Mesendoderm (in vitro differentiated cells): ENCODE measurements at places on chromosomes 7 and 10.
A peak's percentile ranks its signal among the peaks of the same experiment; 100 is the strongest.

GRCh38 chr10:132223156-132223590, 36.4 kb downstream of the DPYSL4 start:
- no peaks in the 10 kb centered on the region for H3K27me3 ChIP-seq
- peak; percentile 93 for DNase-seq
- H3K4me1 ChIP-seq: no peaks in the 10 kb centered on the region
- H3K27ac ChIP-seq: no peak overlapping the region
- H3K36me3 ChIP-seq: no peaks in the 10 kb centered on the region
- no peak overlapping the region for H3K4me3 ChIP-seq

DNA sequence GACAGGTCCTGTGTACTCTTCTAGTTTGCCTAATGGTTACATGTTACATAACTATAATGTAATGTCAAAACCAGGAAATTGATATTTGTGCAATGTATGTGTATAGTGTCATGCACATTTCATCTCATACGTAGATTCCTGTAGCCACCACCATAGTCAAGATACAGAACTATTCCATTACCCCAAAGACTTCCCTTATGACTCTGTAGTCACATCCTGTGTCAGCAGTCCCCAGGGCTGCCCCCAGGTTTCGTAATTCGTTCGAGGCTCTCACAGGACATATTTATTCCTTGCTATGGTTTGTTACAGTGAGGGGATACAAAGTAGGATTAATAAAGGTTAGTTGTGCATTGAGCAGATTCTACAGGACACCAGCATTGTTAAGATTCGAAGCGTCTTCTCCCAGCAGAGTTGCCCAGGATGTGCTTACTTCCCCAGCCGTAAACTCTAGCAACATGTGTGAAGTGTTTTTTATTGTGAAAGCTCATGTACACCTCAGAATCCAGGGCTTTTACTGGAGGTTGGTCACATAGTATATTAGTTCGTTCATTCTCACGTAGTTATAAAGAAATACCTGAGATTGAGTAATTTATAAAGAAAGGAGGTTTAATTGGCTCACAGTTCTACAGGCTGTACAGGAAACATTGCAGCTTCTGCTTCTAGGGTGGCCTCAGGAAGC, 18.6 kb downstream of the RABGEF1 start:
- H3K27ac ChIP-seq: no peak overlapping the region
- H3K4me3 ChIP-seq: no peak overlapping the region
- no peaks in the 10 kb centered on the region for H3K4me1 ChIP-seq
- H3K36me3 ChIP-seq: no peaks in the 10 kb centered on the region

GRCh38 chr10:117541909-117542705, 439 bp upstream of the EMX2 start:
- no peak overlapping the region for H3K27ac ChIP-seq
- peaks cover 68% of the 10 kb centered on the region for H3K27me3 ChIP-seq
- H3K36me3 ChIP-seq: no peaks in the 10 kb centered on the region
- peaks cover 7% of the 10 kb centered on the region for H3K4me1 ChIP-seq
- H3K4me3 ChIP-seq: peak overlapping the region; percentile 39

DNA sequence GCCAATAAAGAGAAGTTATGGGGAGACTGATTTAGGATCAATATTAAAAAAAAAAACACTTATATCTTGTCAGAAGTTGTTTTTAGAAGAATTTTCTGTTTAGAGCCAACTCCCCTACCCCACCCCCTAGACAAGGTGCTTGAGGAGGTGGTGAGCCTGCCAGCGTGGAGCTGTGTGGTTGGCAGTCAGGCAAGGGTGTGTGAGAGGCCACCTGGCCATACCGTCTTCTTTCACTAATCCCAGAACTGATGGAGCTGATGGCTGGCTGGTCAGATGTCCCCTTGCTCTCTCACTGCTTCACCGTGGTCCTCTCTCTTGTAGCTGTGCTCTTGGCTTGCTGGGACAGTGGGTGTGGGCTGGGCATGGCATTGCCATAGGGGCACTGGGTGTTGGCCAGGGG, 34.3 kb downstream of the NACAD start:
- H3K4me1 ChIP-seq: peaks cover 6% of the 10 kb centered on the region
- no peak overlapping the region for H3K4me3 ChIP-seq
- H3K27ac ChIP-seq: no peak overlapping the region
- no peaks in the 10 kb centered on the region for H3K27me3 ChIP-seq
- DNase-seq: no peak

GRCh38 chr7:92282930-92283329, 37.2 kb downstream of the ANKIB1 start:
- H3K36me3 ChIP-seq: no peaks in the 10 kb centered on the region
- H3K4me1 ChIP-seq: peaks cover 7% of the 10 kb centered on the region
- no peak overlapping the region for H3K4me3 ChIP-seq
- H3K27me3 ChIP-seq: no peaks in the 10 kb centered on the region
- no peak overlapping the region for H3K27ac ChIP-seq
- no peak for DNase-seq

- H3K4me1 ChIP-seq: peaks cover 2% of the 10 kb centered on the region
- DNase-seq: peak; percentile 69
- H3K36me3 ChIP-seq: no peaks in the 10 kb centered on the region
- H3K27me3 ChIP-seq: no peaks in the 10 kb centered on the region
- H3K27ac ChIP-seq: no peak overlapping the region
- no peak overlapping the region for H3K4me3 ChIP-seq
Measured at GRCh38 chr10:84825330-84825729, 496.9 kb downstream of the CCSER2 start.

- no peak overlapping the region for H3K27ac ChIP-seq
- H3K27me3 ChIP-seq: no peaks in the 10 kb centered on the region
- no peaks in the 10 kb centered on the region for H3K36me3 ChIP-seq
- no peak for DNase-seq
- H3K4me3 ChIP-seq: no peak overlapping the region
Measured at GRCh38 chr7:39888171-39888853, 61.7 kb upstream of the CDK13 start.

DNA sequence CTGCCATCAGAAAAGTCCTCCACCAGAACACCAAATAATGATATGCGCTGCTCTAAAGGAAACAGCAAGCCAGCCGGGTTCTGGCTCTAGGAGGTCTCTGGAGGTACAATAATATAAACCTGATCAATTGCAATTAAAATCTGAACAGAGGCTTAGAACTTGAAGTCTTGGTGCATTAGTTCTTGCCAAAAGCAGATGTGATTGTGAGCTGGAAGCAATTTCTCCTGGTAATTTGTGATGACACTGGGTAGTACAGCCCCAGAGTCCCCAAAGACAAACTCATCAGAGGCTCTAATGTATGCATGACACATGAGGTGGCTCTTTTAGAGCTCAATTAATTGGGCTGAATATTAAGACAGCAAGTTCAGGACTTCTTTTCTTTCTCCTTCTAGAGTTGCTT, 3.3 kb downstream of the ETV1 start:
- DNase-seq: peak; percentile 18
- no peaks in the 10 kb centered on the region for H3K27me3 ChIP-seq
- no peak overlapping the region for H3K4me3 ChIP-seq
- H3K36me3 ChIP-seq: no peaks in the 10 kb centered on the region
- no peak overlapping the region for H3K27ac ChIP-seq
- H3K4me1 ChIP-seq: peaks cover 2% of the 10 kb centered on the region

- DNase-seq: no peak
- no peak overlapping the region for H3K27ac ChIP-seq
- no peaks in the 10 kb centered on the region for H3K27me3 ChIP-seq
- H3K4me3 ChIP-seq: no peak overlapping the region
- no peaks in the 10 kb centered on the region for H3K4me1 ChIP-seq
Measured at GRCh38 chr7:46033592-46033991, 112.5 kb upstream of the IGFBP3 start.

GRCh38 chr7:94654783-94655125, 1.2 kb downstream of the SGCE start:
- H3K4me1 ChIP-seq: no peaks in the 10 kb centered on the region
- DNase-seq: no peak
- no peak overlapping the region for H3K27ac ChIP-seq
- no peaks in the 10 kb centered on the region for H3K36me3 ChIP-seq
- peak overlapping the region; percentile 85 for H3K4me3 ChIP-seq
- H3K27me3 ChIP-seq: no peaks in the 10 kb centered on the region

- no peaks in the 10 kb centered on the region for H3K36me3 ChIP-seq
- no peak overlapping the region for H3K4me3 ChIP-seq
- H3K27me3 ChIP-seq: no peaks in the 10 kb centered on the region
- DNase-seq: no peak
Measured at GRCh38 chr10:86333826-86334487, 32.6 kb downstream of the GRID1 start.

GRCh38 chr10:86836044-86836443, 79.6 kb downstream of the BMPR1A start:
- H3K27ac ChIP-seq: no peak overlapping the region
- H3K4me1 ChIP-seq: peaks cover 25% of the 10 kb centered on the region
- no peak for DNase-seq
- no peaks in the 10 kb centered on the region for H3K36me3 ChIP-seq
- H3K4me3 ChIP-seq: no peak overlapping the region
- peaks cover 2% of the 10 kb centered on the region for H3K27me3 ChIP-seq

GRCh38 chr10:129945526-129945925, 18.5 kb downstream of the EBF3 start:
- no peaks in the 10 kb centered on the region for H3K27me3 ChIP-seq
- no peaks in the 10 kb centered on the region for H3K36me3 ChIP-seq
- no peak overlapping the region for H3K27ac ChIP-seq
- H3K4me3 ChIP-seq: no peak overlapping the region

- H3K27ac ChIP-seq: no peak overlapping the region
- H3K4me1 ChIP-seq: no peaks in the 10 kb centered on the region
- H3K27me3 ChIP-seq: no peaks in the 10 kb centered on the region
- DNase-seq: no peak
Measured at GRCh38 chr10:59997827-59998525, 91.6 kb upstream of the CCDC6 start.

DNA sequence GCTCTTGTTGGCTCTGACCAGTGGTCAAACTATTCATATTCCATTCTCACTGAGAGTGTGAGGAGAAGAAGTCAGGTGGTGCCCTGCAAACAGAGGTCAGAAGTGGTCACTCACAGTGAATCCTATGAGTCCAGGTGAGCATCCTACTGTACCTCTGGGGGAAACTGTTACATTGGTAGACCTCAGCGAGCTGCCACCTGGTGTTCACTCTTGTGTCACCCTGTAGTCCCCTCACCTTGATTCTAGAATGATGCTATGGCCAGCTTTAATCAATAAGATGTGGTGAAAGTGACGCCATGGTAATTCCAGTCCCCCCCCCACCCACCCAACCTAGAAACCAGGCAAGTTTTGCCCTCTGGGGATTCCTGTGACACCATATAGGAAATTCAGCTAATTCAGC, 1.2 kb upstream of the AMPH start:
- H3K36me3 ChIP-seq: no peaks in the 10 kb centered on the region
- H3K4me3 ChIP-seq: no peak overlapping the region
- H3K27me3 ChIP-seq: peaks cover 4% of the 10 kb centered on the region
- no peak overlapping the region for H3K27ac ChIP-seq

GRCh38 chr10:102408728-102409603, 9.6 kb downstream of the PSD start:
- H3K4me1 ChIP-seq: no peaks in the 10 kb centered on the region
- no peaks in the 10 kb centered on the region for H3K36me3 ChIP-seq
- H3K27me3 ChIP-seq: peaks cover 32% of the 10 kb centered on the region
- peak; percentile 25 for DNase-seq
- no peak overlapping the region for H3K27ac ChIP-seq

GRCh38 chr10:3148041-3148440, 24.5 kb downstream of the PITRM1 start:
- H3K4me1 ChIP-seq: no peaks in the 10 kb centered on the region
- peaks cover 10% of the 10 kb centered on the region for H3K36me3 ChIP-seq
- H3K27me3 ChIP-seq: no peaks in the 10 kb centered on the region
- H3K27ac ChIP-seq: no peak overlapping the region
- no peak for DNase-seq
- H3K4me3 ChIP-seq: no peak overlapping the region

GRCh38 chr10:63920926-63921325, 399.7 kb downstream of the REEP3 start:
- DNase-seq: no peak

- DNase-seq: no peak
- no peak overlapping the region for H3K4me3 ChIP-seq
- H3K27ac ChIP-seq: no peak overlapping the region
- H3K4me1 ChIP-seq: no peaks in the 10 kb centered on the region
Measured at GRCh38 chr10:130470973-130471372, 334.8 kb downstream of the GLRX3 start.

- H3K27ac ChIP-seq: no peak overlapping the region
- H3K27me3 ChIP-seq: no peaks in the 10 kb centered on the region
- no peak overlapping the region for H3K4me3 ChIP-seq
- no peak for DNase-seq
- no peaks in the 10 kb centered on the region for H3K4me1 ChIP-seq
Measured at GRCh38 chr10:65423043-65423442, 1502.8 kb upstream of the LRRTM3 start.

GRCh38 chr10:118735294-118735693, 19.5 kb downstream of the CACUL1 start:
- peaks cover 13% of the 10 kb centered on the region for H3K4me1 ChIP-seq
- DNase-seq: peak; percentile 53
- H3K27me3 ChIP-seq: no peaks in the 10 kb centered on the region
- no peaks in the 10 kb centered on the region for H3K36me3 ChIP-seq
- no peak overlapping the region for H3K4me3 ChIP-seq
- no peak overlapping the region for H3K27ac ChIP-seq

- no peak overlapping the region for H3K4me3 ChIP-seq
- no peaks in the 10 kb centered on the region for H3K4me1 ChIP-seq
- H3K27me3 ChIP-seq: no peaks in the 10 kb centered on the region
Measured at GRCh38 chr10:73469579-73469978, 26.2 kb downstream of the PPP3CB start.

- H3K27me3 ChIP-seq: no peaks in the 10 kb centered on the region
- no peak overlapping the region for H3K27ac ChIP-seq
- DNase-seq: no peak
- no peaks in the 10 kb centered on the region for H3K36me3 ChIP-seq
- H3K4me1 ChIP-seq: no peaks in the 10 kb centered on the region
Measured at GRCh38 chr7:117750612-117751563, 122.4 kb downstream of the CTTNBP2 start.
